ENCODE measurements at places on chromosomes 6 and 20.

DNA sequence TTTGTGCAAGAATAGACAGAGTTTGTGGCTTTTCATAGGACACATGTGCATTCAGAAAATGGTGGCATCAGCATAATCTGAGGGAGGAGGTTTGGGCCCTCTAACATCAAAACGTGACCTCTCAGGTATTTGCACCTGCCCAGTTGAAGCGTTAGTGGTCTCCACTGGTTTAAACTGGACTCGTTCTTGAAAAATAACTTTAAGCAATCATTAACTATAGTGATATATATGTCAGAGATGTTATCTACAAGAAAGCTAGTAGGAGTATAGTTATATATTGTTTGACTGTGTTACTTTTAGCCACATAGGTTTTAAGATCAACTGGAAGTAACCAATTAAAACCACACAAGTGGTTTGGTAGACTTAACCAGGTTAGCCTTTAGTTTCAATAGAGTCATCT lies 607.4 kb downstream of the MAFB start:
- no peak for DNase-seq

DNA sequence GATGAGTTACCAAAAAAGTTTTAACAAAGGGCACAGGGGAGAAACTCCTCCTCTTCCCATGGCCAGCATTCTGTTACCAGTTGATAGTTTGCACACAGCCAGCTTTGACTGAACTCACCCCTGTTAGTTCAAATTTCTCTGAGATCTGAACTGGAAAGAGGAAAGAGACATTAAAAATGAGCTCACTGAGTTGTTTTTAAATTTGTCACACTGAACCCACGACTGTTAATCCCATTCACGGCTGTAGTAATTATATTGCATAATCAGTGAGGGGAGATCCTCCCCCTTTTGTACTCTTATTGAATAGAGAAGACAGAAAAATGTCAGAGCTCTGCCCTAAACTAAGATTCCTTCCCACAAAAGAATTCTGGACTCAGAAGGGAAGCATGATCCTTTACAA lies 17.5 kb upstream of the DSP start:
- DNase-seq: no peak

DNA sequence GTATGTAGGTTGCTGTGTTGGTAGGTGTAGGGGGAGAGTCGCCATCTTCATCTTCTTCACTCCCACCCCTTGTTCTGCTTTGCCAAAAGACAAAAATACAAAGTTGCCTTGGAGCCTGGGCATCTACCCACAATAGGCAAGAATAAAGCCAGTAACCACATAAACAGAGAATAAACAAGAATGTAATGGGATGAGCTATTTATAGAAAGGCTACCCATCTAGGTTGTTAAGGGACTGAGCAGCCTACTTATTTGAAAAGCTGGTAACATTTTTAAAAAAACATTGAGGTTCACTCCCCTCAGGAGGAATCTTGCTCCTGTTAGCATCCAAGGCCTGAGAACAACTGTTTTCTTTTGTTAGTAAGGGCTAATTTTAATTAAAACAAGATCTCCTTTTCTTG lies 301.4 kb upstream of the STXBP5 start:
- DNase-seq: no peak

GRCh38 chr20:61804752-61805295 lies 260.9 kb downstream of the TAF4 start:
- DNase-seq: no peak

DNA sequence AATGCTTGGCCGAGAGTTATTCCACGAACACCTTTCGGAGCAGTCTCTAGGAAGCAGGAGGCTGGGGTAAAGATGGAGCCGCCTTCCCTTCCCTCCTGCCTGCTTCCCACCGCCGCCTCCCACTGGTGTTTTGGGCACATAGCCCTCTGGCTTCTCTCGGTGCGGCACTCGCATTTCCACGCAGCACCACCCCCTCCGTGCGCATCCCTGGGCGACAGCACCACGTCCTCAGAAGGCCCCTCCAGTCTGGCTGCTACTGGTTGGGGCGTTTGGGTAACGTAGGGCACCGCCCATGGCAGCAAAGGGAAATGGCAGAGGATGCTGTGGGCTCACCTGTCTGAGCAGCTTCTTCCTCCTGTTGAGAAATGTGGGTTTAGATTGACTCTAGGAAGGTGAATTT lies 2.4 kb downstream of the COL20A1 start:
- no peak for DNase-seq

DNA sequence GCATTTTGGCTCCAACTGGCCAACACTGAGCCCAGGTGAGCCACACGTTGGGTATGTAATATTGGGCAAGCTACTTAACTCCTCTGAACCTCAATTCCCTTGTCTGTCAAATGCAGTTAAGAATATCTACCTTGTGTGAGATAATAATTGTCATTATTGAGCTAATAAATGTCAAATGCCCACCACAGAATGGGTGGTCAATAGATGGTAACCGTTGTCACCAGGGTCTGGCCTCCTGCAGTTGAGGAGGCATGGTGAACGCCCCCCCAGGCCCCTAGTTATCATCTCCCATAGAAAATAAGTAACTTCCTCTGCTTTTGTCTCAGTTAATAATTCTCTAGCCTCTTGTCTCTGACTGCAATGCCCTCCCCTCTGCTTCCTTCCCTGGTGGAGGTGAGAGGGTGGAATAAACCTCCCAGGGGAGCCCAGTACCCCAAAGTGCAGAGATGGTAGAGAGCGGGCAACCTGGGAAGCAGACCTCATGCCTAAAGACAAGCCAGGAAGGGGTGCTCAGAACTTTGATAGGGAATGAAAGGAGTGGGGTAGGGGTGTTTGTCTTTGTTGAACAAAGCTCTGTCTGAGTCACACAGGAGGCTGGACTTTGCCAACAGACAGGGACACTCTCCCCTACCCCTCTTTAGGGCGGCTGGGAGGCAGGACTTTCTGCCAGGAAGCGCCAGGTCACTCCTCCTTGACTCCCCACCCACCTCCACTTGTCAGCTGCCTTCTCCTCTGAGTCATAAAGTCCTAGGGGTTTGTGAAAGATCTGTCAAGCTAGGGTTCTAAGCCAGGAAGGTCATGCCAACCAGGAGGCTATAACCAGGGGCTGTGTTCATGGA lies 1.3 kb upstream of the UNC5CL start:
- DNase-seq: no peak
